Frontal cortex (tissue), 4 donors: ENCODE measurements at places on chromosomes 7 and 10.

GRCh38 chr7:111951052-111951451 is 255.1 kb downstream of the DOCK4 start:
- no peak for DNase-seq

DNA sequence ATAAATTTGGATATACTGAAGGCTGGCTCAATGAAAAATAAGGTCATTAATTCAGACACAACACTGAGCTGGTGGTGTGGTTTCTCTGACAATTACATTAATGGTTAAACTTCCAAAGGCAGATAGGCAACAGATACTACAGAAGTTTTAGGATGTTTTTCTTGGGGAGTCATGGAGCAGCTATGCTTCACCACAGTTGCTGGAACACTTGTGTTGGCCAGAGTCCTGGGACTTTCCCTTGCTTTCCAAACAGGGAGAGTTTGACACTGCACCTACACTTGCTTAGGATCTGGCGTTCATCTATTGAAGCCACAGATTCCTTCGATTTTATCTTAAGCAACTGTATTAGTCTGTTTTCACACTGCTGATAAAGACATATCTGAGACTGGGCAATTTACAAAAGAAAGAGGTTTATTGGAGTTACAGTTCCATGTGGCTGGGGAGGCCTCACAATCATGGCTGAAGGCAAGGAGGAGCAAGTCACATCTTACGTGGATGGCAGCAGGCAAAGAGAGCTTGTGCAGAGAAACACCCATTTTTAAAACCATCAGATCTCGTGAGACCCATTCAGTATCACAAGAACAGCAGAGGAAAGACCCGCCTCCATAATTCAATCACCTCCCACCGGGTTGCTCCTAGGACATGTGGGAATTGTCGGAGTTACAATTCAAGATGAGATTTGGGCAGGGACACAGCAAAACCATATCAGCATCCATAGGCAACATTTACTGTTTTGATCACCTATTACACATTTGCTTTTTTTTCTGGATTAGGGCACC is 27.8 kb upstream of the TMEM178B start:
- no peak for DNase-seq

DNA sequence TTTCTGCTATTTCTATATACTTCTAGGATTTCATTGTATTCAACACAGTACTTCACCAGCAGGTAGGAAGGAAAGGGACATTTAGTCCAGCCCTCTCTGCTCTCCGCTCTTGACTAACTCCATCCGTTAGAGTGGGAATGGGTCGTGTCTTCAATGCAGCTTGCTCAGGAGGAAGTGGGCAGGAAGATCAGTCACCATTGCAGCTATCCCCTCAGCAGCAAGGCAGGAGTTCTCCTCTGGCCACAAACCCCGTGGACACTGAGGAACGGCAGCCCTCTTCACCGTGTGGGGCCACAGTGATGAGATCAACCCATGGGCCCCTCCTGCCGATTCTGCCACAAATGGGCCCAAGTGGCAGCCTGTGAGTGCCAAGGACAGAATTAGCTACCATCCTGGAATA is 30.2 kb upstream of the IKZF1 start:
- DNase-seq, result no peak

- no peak for DNase-seq
Measured at GRCh38 chr10:98610836-98611235, 164.1 kb upstream of the HPS1 start.

- no peak for DNase-seq
Measured at GRCh38 chr10:125742465-125742864, 23.0 kb downstream of the EDRF1 start.

- DNase-seq, result no peak
Measured at GRCh38 chr10:119737823-119738222, 12.0 kb downstream of the INPP5F start.

- no peak for DNase-seq
Measured at GRCh38 chr7:43244784-43245183, 132.3 kb downstream of the HECW1 start.

GRCh38 chr10:104098358-104098925 is 12.8 kb upstream of the COL17A1 start:
- DNase-seq, result no peak

- DNase-seq, result no peak
Measured at GRCh38 chr7:81973117-81973516, 203.3 kb upstream of the HGF start.

DNA sequence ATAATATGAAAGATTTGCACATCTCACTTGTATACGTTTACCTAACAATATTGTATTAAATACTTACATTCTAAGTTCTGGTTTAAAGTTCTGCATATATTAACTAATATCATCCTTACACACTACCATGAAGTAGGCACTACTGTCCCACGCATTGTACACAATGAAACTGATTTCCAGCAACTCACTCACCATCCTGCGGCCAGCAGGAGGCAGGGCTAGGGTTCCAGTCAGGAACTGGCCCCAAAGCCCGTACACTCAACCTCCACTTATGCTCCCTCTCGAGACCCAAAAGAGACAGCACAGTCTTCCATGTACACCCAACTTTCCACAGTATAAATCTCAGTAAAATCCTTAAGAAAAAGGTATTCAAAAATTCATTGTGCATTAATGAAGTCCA is 41.4 kb downstream of the GRID1 start:
- no peak for DNase-seq

DNA sequence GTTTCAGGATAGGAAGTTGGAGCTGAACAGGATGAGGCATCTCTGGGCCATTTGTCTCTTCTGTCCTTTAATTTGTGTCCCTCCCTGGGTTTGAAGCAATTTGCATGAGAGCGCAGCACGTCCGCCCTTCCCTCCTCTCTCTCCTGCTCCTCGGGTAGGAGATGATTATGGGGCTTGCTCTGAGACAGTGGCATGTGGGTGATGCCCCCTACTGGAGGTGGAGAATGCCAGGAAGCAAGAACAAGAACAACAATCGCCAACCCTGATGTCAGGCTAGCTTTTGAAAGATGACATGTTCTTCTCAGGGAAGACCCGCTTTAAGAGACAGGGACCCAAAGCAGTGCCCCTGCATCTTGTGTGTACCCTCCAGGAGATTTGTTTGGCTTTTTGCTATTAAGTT is 63.9 kb upstream of the LOXL4 start:
- DNase-seq, result no peak

- DNase-seq, result no peak
Measured at GRCh38 chr7:38169847-38170246, 8.2 kb upstream of the STARD3NL start.

- no peak for DNase-seq
Measured at GRCh38 chr10:5650664-5651387, 15.6 kb downstream of the ASB13 start.

GRCh38 chr10:90930971-90931871 is 10.3 kb upstream of the ANKRD1 start:
- DNase-seq, result no peak

DNA sequence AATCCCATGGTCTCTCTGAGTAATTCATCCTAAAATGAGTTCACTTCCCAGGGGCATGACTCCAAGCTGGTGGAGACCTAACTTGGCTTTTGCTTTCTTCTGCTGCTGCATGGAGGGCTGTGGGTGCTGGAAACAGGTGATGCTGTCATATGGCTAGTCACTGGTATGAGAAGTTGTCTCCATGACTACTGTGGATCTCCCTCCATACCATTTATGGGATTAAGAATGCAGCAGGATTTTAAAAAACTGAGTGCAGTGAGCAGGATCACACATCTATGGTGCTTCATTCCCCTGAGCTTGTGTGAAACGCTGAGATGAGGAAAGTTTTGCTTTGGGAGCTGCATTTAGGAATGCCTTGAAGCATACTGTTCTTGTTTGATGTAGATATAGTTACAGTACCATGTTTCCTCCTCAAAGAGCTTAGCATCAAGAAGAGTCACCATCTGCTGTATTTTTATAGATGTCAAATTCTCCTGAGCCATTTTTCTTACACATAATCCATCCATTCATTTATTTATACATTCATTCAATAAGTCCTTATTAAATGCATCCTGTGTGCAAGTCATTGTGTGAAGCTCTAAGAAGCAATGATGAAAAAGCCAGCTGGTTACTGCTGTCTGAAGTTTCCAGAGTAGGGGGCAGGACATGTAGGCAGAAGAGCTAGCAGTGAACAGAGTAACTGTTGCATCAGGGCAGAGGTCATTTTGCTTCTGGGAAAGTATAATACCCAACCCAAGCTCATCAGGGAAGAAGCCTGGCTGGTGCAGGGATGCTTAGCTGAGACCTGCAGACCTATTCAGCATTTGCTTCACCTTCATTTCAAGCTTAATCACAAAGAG is 534.8 kb downstream of the AUTS2 start:
- no peak for DNase-seq

DNA sequence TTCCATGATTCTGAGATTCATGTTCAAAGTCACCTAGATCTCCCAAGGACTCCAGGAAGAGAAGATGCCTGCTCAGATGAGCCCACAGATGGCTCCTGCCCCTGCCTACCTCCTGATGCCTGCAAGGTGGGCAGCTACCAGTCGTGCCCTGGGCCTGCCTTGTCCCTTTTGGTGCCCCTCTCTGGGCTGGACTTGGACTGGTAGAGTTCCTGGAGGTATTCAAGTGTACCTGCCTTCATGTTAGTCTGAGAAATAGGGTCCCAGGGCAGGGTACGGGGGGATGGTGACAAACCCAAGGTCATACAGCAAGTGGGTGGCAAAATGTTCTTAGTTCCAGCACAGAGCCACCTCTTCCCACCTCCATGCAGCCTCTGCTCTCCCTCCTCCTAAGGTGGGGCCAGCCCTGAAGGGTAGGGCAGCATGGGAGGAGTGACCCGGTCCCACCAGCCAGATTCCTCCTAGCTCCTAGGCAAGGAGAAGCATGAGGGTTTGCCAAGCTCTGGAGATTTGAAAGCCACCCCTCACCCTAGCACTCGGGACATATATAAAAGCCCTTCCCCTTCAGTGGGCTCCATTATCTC is 80.8 kb upstream of the UNC5B start:
- no peak for DNase-seq

- no peak for DNase-seq
Measured at GRCh38 chr7:153393666-153394065, 634.1 kb downstream of the ACTR3B start.

GRCh38 chr7:34327681-34328080 is 330.3 kb upstream of the NPSR1 start:
- DNase-seq, result no peak

DNA sequence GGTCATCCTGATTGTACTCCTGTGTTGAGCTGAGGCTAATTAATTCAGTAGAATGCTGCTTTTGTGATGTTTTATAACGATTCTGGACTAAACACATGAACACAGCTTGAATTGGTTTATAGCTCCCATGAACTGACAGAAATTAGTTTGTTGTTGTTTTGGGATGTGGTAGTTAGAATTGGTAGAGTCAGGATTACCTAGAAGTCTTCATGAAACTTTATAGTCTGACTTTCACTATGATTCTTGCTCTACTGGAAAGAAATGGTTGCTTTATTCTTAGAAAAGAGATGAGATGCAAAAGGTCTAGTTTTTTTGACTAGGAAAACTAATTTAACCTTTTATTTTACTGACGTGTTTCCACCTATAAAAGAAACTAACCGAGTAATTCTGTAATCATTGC is 23.4 kb upstream of the TRUB1 start:
- no peak for DNase-seq

DNA sequence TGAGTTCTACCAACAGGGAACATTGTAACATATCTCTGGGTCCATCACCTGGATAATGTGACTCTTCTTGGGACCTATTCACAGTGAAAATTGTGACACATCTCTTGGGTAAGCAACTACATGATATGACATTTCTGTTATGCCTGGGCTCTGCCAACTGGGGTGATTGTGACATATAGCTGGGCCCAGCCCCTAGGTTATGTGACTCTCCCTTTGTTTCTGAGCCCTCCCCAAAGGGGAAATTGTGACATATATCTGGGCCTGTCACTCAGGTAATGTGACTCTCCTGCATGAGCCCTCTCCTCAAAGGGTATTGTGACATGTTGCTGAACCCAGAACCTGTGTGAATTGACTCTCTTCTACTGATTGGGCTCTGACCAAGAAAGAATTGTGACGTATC is 22.4 kb upstream of the ZNF107 start:
- DNase-seq, result no peak

- no peak for DNase-seq
Measured at GRCh38 chr10:24519950-24520349, 203.7 kb downstream of the ARHGAP21 start.

DNA sequence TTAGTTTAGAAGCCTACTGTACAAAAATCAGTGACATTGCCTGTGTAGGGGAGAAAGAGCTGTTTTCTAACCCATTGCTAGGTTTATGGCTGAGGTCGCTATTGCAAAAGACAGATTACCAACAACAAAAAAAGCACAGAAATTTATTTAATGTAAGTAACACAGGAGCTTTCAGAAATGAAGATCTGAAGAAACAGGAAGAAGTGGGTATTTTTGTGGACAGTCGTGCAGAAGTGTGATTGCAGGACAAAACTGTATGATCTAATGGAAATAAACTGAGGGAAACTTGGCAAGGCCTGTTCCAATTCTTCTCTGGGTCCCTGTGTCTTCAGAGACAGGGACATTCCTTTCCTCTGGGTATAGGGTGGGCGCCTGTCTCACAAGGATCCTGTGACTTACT is 87.4 kb downstream of the APBB1IP start:
- no peak for DNase-seq

GRCh38 chr7:105364684-105365083 is 24.0 kb downstream of the SRPK2 start:
- DNase-seq, result no peak

- no peak for DNase-seq
Measured at GRCh38 chr10:114291076-114291475, 52.0 kb downstream of the VWA2 start.

GRCh38 chr10:69866688-69867461 is 65.2 kb downstream of the COL13A1 start:
- no peak for DNase-seq

DNA sequence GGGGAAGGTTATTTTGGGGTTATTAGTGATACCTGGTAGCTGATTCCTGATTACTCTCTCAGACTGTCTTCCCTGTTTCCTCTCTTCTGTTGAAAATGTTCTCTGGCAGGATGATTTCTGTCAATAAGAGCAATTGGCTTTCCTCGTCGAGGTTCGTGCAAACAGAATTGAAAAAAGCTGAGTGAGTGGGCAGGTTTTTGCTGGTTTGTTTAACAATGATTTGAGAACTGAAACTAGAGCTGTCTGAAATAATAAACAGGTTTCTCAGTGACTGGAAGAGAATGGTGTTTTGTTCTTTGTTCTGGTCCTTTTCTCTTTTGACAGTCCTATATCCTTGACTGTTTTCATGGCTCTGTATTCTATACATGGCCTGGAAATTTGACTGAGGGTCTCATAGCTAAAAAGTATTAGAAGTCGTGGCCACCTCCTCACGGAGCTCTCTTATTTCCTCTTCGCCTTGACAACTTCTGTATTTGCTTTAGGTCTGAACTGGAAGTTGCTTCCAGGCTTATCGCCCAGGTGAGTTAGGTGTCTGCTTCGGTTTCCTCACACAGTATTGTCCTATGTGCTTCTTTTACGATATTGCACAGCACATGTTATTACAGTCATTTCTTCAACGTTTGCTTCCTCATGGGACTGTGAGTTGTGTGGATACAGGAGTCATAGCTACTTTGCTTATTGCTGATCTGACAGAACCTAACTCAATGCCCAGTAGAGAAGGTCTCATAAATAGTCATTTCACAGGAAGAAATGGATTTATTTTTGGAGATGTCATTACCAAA is 403.6 kb downstream of the NRG3 start:
- no peak for DNase-seq
